Fibroblast of skin of back (primary cell): ENCODE measurements at places on chromosomes 6 and 20.

GRCh38 chr20:58306421-58307261 lies 2.9 kb upstream of the RAB22A start:
- peak; percentile 27 for DNase-seq

DNA sequence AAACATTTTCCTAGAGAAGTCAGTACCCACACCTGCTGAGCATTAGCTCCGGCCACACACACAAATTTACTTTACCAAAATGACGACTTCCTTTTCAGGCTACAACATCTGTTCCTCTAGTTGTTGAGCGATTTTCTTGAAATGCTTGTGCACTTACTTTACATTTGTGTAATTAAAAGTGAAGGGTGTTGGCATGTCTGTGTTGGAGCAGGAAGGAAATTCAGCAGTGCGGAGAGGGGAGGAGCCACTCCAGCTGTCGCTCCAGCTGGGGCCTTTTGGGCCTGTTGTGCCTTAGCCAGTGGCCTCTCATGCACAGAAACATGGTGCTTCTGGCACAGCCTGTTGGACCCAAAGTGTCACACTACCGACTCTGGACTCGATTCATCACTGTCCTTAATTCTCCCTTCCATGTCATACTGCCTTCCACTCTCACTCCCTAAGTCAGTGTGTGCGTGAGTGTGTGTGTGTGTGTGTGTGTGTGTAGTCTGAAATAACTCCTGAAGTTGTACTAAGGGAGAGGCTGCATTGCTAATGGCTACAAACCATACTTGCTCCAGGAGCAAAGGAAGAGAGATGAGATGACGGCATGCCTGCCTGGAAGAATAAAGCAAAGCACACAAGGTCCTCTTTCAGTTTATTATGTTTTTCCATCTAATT lies 191.8 kb upstream of the ARG1 start:
- DNase-seq: no peak

DNA sequence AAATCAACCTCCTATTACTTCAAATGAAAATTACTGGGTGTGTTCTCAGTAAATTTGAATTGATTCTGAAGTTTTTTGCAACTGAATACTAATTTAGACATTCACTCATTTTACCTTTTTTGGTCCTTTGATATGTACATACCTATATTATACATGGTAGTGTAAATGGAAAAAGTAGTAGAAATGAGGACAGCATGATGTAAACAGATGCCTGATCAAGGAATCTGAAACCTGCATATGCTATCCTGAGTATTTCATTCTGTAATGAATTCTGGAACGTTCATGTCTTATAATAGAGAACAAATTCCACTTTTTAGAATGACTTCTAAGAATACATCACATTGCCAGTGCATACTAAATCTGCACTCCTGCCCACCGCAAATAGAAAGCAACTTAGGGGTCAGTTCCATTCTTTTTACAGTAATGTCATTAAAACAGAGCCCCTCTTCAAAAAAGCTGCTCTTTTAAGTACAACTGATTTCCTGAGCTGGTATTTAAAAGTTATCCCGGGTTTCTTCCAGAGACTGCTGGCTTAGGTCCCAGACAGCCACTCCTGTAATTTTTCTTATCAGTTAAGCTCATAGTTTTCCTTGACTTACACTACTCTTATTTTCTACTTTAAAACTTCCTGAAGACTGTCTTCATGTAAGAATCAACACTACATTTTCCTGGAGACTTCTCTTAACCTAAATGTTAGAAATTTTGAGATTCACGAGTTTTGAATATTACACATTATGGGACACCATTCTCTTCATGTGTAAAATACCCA lies 48.4 kb downstream of the MAP3K7 start:
- peak; percentile 9 for DNase-seq

DNA sequence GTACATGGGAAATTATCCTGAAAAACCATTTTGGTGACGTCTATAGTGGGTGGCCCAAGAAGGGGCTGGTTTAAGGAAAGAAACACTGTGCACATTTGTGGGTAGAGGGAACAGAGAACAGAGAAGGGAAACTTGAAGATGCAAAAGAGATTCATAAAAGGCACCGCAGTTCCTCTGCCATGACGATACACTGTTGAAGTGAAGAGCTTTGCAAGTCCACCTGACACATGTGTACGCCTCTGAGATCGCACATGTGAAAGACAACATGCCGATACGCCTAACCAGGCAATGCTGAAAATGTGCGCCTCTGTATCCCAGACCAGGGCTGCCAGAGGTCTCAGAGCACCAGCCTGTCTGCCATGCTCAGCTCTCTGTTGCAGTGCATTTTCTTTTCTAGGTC lies 180.9 kb downstream of the KIF16B start:
- no peak for DNase-seq

- DNase-seq: no peak
Observed at GRCh38 chr20:10490706-10491105, 55.6 kb downstream of the SLX4IP start.

DNA sequence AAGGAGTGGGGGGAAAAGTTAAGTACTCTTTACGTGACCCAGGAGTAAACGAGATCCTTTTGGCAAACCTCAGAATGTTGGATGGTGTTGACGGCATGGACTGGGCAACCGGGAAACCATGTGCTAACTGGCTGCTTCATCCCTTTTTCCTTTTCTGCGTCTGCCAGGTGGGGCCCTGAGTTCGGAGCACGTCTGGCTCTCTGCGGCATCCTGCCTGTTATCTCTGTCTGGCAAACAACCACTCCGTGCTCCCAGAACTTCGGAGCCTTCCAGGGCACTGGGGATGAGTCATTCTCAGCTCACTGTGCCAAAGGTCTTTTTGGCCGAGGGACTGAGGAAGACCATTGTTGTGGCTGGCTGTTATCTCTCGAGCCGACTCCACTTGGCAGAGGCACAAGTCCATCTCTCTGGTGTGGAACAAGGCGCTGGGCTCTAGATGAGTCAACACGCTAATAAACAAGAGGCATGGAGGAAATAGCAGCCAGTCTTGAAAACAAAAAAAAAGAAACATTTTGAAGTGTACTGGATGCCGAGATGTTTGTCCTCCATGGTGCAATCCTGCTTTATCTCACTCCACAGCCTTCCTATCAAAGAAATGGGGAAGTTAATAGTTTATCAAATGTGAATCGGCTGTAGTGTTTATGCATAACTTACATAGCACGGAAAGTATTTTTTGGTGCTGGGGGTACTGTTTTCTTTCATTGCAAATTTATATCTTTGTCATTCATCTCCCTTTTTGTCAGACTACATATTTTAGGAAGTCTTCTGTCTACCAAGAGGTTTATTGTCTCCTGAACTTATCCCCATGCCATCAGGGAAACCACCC lies 64.6 kb upstream of the TXNDC5 start:
- peak; percentile 74 for DNase-seq

- no peak for DNase-seq
Observed at GRCh38 chr6:26452631-26453235, 5.0 kb upstream of the BTN2A1 start.

DNA sequence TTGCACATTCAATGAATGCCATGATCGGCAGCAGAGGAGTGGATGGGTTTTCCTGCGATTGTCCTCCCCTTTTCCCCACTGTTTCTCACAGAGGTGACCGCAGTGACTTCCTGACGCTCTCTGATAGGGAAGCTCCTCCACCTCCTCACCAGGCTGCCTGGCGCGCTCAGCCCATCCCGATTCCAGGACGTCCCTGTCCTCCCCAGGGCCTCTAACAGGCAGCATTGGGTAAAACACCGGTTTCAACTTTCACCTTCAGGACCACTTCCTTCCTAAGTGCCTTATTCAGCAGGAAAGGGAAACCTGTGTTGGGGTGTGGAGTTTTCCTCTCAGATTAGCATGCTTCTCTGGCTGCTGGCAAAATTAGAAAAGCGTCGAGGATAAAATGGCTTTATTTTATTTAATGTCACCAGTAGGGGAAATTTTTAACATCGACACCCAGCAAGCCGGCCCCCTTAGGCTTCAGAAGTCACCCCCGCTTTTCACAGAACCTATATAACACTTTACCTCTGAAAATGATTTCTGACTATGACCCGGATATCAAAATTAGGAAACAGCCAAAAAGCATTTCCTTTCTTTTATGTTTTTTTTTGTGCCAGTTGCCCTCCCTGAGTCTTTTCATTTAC lies 570.4 kb upstream of the GJE1 start:
- peak; percentile 31 for DNase-seq

DNA sequence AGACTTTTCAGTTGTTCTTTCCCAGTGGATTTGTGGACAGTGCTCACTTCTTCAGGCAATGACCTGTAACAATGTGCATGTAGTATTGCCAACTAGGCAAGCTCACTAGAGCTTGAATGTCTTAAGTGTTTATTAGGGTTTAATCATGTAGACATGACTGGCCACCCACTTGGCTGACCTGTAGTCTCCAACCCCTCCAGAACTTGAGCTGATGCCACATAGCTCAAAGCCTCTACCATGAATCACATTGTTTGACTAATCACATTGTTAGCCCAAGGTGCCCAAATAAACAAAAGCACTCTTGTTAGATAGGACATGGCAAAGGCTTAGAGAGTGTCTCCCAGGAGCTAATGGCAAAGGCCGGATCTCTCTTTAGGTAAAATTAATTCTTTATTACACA lies 272.7 kb downstream of the GRIK2 start:
- DNase-seq: peak; percentile 69

- DNase-seq: no peak
Observed at GRCh38 chr6:107864226-107865127, 40.4 kb upstream of the SCML4 start.

- no peak for DNase-seq
Observed at GRCh38 chr20:61861054-61861841, 204.4 kb downstream of the TAF4 start.

GRCh38 chr20:53354314-53354713 lies 239.3 kb downstream of the ZNF217 start:
- no peak for DNase-seq

DNA sequence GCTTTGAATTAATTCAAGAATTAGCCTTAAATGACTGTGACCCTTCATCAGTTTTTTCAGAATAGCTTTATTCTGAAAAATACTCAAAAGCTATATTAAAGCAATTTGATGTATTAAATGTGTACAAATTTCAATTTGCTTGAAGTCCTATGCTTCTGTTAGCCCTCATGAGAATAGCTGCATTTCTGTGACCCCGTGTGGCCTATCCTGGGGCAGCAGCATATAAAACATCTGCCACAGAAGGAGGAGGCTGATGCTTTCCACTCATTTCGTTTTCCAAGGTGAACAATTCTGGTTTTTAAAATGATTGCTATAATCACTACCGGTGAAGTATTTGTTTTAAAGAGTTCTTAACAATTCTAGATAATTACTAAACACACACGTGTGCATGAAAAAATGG lies 360.3 kb downstream of the BTBD9 start:
- no peak for DNase-seq

- no peak for DNase-seq
Observed at GRCh38 chr6:108166664-108167448, 1.0 kb downstream of the NR2E1 start.

GRCh38 chr6:139296927-139297326 lies 5.1 kb upstream of the TXLNB start:
- DNase-seq: peak; percentile 71

DNA sequence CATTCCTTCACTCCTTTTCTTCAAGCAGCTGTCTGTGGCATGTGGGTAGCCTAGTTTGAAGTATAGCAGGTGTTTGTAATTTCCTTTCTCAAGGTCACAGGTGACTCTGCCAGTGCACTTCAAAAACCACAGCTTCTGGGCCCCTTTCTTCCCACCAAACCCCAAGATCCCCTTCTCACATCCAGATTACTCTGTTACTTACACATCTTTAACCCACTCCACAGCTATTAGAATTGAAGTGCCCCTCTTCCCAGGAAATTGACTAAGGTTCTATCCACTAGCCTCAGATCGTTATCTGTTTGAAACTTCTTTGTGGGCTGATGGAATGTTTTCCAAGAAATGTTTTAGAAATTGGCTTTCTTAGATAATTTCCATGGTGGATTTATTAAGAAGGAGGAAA lies 150.8 kb downstream of the AHI1 start:
- DNase-seq: peak; percentile 54

DNA sequence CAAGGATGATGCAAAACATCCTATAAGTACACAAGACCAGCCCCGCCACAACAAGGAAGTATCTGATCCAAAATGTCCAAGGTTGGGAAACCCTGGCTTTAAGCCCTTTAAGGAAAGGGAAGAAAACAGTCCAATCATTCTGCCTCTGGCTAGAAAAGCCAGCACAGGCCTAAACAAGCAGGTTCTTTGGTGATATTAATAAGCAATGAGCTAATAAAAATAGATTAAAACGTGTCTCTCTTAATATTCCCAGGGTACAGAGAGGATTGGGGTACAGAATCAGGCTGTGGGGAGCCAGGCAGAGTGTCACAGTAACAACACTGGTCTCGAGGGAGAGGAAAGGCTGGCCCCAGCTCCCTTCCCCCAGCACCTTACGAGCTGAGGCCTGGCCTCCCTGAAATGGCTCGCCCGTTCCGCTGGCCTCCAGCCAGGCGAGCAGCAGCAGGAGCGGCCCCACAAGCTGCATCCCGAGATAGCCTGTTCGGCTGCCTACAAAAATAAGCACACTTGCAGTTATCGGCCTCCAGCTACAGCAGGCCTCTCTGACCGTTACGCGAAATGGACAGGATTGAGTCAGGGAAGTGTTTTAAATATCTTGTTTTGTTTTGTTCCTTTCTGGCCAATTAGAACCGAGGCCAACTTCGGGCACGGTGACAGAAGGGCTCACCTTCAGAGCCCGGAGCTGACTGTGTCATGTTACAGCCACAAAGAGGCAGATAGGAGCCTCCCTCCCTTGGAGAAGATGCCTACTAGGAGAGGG lies 4.0 kb upstream of the ZMYND8 start:
- DNase-seq: peak; percentile 89

DNA sequence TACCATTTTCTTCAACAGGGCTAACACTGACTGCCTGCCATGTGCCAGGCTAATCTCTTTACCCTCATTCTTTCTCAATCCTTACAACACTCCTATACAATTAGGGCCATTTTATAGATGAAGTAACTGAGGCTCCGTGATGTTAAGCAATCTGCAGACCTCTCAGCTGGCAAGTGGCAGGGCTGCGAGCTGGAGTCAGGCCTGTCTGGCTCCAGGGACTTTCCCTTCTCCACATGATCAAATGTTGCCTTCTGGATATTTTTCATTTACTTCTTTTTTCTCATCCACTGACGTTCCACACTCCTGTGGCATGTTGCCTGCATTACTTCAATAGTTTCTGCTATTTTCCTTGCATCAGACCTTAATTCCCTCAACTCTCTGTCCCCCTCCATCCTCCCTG lies 55.2 kb upstream of the TAGAP start:
- no peak for DNase-seq
